Stimulated activated CD4-positive, alpha-beta T cell treated with anti-CD3 and anti-CD28 coated beads, Interleukin-1b, Interleukin-23, amount 100 ng/mL, for 24 hours (primary cell): ENCODE measurements at places on chromosomes 16 and 17.

DNA sequence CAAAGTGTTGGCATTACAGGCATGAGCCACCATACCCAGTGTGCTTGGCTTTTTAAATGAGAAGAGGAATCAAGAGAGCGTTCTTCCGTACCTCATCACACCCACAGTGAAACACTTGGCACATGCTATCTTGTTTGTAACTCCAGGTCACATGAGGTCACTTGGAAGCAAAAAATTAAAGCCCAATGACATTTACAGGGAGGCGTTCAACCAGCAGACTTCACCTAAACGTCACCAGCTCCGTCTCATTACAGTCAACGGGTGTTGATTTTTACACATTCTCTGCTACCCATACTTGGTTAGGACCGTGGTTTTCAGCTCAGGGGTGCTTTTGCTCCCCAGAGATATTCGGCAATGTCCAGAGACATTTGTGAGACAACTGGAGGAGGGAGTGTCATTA lies 127.0 kb downstream of the XYLT1 start:
- no peak for DNase-seq

DNA sequence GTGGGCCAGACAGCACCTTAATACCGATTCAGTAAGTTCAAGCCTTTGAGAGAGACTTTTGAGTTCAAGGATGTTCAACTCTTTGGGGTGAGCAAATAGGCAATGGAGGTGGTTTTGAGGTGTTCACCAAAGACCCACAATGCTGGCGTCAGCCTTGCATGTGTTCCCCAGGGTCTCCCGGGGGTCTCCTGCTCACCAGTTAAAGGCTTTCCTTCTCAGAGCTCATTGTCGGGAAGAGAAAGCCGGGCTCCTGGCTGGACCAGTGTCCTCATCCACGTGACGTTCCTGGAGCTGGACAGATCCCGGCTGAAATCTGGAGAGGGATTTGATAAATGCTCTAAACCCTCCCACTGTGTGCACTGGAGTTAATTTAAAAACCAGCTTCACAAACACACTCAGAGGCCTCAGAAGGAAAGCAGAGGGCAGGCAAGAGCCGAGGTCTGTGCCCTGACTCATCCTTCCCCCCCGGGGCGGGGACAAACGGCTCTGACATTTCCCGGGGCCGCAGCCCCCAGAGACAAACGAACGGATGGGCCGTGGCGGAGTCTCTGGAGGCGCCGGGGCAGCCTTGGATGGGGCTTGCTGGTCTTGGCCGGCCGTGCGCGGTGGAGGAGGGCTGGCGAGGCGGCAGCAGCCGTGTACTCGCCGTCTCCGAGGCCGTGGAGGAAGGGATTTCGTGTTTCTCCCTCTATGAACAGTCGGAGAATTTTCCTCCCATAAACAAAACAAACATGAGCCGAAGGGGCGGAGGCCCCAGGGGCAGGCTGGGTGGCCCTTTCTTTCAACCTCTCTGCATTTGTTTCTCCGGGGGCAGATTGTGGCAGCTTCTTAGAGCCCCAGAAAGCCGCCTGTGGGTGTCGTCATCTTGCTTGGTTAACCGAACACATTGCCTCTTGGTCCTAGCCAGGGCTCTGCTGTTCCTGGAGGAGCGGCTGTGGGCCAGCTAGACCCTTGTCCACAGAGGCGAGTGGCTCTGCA lies 94.2 kb downstream of the NTN1 start:
- DNase-seq, result peak; percentile 52

DNA sequence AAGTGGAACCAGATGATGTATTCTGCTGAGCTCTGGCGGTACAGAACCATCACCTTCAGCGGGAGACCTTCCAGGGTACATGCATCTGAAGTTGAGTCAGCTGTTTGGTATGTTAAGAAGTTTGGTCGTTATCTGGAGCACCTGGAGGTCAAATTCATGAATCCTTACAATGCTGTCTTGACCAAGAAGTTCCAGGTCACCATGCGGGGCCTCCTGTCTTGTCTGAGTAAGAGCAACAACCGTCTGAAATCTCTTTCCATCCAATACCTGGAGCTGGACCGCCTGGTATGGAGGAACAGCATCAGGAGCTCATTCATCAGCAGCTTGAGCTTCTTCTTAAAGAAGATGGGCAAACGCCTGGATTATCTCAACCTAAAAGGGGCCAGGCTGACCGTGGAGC lies 4.0 kb downstream of the FBXO39 start:
- no peak for DNase-seq

DNA sequence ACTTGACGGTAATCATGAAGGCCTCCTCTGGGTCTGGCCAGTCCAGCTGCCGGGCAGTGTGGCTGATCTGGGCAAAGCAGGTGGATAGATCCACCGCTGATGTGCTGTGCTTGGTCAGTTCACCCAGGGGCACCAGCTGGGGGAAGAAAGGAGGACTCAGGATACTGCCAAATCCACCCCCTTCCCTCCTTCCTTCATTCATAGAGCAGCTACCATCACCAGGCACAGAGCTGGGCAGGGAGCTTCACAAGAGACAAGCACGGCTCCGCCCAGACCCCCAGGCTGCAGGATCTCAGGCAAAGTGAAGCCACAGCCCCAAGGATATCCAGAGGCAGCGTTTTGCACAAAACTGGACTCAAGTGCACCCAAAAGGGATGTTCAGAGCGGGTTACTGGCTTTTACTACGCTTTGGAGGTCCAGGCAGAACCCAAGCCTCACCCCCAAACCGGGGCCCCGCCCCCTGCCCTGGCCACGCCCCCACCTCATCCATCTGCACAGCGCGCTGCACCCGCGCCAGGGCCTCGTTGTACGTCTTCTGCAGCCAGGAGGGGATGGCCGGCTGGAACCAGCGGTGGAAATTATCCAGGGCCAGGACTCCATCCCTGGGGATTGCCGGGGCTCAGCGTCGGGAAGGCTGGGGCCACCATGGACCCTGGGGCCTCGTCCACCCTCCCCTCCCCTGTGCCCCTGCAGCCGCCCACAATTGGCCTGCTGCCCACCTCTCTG lies 9.1 kb downstream of the UNC13D start:
- DNase-seq, result no peak

DNA sequence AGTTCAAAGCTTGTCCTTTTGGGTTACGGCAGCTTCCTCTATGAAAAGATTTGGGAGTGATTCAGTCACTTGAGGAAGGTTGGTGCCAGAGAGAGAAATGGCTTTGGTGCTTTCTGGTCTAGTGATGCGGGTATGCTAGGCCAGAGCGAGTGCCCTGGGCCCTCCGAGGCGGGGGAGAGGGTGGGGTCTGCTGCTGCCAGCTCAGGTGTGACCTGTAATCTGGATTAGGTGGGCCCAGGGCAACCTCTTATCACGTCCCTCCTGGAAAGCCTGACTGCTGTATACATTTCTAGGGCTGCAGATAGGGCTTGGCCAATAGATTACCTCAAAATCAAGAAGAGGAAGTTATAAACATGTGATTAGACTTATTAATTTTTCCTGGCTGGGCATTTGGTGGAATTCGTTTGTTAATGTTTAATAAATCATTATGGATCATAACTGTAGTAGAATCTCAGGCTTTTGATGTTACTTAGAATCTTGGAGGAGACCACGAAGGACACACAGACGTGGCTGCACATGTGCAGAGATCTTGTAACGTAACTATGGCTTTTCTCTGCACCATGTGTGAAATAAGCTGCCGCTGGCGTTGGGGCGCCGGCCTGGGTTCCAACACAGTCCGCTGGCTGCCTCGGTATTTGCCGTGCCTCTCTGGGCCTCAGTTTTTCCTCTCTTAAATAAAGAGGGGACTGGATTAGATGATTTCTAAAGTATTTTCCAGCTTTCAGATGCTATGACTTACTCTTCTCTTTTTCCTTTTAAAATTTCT lies 1.2 kb downstream of the IRF8 start:
- DNase-seq, result no peak

DNA sequence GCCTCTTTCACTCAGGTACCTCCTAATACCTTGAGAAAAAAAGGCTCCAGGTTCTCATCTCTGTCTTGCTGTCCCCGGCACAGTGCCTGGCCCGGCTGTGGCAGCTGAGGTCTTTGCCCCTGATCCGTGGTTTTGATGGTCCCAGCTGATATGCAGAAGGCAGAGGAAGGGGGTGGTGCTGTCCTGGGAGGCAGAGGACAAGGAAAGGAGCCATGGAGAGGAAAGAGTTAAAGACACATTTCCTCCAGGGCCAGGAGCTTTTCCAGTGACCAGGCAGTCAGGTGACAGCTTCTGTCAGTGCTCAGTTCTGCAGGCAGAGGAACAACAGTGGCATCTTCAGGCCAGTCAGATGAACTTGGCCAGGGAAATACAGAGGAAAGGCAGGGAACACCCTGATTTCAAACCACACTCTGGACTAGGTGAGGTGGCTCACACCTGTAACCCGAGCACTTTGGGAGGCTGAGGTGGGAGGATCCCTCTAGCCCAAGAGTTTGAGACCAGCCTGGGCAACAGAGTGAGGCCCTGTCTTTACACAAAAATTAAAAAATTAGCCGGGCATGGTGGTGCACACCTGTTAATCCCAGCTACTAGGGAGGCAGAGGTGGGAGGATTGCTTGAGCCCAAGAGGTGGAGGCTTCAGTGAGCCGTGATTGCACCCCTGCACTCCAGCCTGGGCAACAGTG lies 3.3 kb upstream of the COG1 start:
- DNase-seq, result no peak

DNA sequence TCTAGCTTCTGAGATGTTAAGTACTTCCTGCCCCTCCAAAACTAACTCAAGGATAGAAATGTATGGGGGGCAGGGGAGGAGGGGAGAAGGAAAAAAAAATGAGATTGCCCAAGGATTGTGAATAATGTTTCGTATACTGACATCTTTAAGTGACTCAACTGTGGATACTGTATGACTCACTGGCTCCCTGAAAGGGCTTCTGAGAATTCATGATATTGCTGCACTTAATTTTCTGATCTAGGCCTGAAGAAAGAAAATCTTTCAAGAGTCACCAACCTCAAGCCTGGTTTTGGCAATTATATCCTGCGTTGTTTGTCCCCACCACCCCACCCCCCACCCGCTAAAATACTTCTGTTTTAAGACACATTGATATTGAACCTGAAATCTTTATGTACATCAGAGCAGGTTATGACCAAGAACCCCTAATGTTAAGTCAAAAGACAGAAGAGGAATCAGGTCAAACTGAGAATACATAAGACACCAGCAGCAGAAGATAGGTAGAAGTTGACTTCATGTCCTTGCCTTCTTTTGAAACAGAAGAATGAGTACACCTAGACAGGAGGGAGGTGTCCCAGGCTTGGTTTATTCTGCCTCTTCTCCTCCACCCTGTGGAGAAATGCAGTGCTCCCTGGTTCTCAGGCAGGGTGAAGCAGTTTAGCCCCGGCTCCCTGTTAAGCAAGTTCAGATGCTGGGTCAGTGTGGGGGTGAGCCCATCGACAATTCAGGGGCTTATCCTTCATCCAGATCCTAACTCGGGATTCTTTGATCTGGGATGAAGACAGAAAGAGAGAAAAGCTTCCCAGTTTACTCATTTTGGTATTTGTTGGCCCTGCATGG lies 3.3 kb upstream of the FBXL20 start:
- DNase-seq, result no peak

DNA sequence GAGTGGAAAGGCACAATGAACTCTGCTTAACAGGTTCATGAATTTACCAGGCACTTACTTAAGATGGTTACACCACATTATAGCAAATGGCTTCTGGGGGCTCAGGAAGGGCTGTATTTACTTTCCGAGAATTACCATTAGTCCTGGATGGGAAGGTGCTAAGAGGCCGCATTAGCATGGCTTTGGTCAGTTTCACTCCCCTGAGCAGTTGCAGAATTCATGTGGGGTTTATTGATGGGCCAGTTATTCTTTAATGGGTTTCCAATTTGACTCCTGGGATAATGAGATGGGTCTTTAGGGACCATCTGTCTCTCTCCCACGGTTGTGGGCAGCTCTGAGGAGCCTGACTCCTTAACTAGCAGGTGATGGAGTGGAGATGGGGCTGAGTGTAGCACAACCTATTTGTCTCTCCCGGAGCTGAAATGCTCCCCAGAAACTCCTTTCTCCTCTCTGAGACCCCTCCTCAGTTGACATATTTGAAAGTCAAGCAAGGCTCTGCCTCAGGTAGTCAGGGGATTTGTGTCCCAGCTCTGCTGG lies 652.5 kb downstream of the HS3ST4 start:
- DNase-seq, result no peak

GRCh38 chr16:80986557-80986956 lies 20.1 kb downstream of the CMC2 start:
- no peak for DNase-seq

DNA sequence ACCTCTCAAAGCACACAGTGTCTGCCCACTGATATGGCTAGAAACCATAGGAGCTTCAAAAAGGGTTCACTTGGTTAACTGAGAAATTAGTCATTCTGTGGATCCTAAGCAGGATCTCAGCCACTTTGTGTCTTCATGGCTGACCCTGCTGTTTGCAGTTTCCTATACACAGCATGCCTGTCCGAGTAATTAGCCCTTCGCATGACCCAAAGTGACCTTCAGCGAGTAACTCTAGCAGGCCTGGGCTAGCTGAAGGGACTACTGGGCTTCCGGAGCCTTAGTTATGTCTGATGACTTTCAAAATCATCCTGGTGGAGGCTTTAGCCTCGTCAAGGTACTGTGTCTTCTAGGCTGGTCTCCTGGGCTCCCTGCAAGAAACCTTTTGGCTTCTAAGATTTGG lies 28.9 kb upstream of the FBXW10B start:
- DNase-seq, result no peak

DNA sequence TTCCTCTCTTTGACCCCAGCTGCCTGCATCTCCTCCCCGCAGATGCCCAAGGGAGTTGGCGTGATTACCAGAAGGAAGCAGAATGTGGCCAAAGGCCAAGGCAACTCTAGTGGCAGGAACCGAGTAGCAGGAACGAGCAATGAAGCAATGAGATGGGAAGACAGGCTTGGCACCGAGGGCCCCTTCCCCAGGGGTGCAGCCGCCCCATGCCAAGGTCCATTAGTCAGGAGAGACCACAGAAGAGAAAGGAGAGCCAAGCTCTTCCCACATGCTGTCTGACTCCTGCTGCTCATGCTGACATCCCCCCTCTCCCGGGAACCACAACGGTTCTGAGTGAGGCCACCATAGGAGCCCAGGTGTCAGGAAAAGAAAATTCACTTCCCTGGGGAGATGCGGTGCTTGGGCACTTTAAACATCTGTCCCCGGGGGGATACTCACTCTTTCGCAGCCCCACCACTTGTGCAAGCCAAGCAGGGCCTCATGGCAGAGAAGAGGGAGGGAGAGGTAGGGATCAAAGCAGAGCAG lies 67.4 kb downstream of the MYO18A start:
- DNase-seq, result no peak

DNA sequence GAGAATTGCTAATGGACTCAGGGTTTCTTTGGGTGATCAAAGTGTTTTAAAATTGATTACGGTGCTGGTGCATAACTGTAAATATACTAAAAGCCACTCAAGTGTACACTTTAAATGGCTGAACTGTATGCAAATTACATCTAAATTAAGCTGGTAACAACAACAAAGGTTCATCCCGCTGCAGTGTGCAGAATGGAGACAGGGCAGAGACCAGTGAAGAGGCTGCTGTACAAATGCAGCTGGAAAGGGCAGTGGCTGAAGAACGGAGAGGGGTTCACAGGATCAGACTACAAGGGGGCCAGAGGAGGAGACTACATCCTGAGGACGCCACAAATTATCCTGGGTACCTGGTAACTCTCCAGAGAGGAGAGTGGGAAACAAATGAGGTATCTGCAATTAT lies 9.0 kb upstream of the ITGAE start:
- DNase-seq, result no peak
